ENCODE measurements at places on chromosomes 2 and 18.

- peak; percentile 85 for ATAC-seq
These were observed 569.8 kb downstream of the ARHGAP15 start for GRCh38 chr2:143698888-143699570.

GRCh38 chr2:84858123-84858522 lies 22.8 kb downstream of the TRABD2A start:
- ATAC-seq = no peak

GRCh38 chr2:124079045-124079444 lies 54.0 kb downstream of the CNTNAP5 start:
- ATAC-seq = no peak

- no peak for ATAC-seq
These were observed 676.9 kb downstream of the ADCYAP1 start for GRCh38 chr18:1581581-1581980.

Measured in activated CD4-positive, CD25-positive, alpha-beta regulatory T cell treated with anti-CD3 and anti-CD28 coated beads, Interleukin-2, amount 50 U/mL, for 24 hours (primary cell).